ENCODE measurements at places on chromosomes 1 and 21.

DNA sequence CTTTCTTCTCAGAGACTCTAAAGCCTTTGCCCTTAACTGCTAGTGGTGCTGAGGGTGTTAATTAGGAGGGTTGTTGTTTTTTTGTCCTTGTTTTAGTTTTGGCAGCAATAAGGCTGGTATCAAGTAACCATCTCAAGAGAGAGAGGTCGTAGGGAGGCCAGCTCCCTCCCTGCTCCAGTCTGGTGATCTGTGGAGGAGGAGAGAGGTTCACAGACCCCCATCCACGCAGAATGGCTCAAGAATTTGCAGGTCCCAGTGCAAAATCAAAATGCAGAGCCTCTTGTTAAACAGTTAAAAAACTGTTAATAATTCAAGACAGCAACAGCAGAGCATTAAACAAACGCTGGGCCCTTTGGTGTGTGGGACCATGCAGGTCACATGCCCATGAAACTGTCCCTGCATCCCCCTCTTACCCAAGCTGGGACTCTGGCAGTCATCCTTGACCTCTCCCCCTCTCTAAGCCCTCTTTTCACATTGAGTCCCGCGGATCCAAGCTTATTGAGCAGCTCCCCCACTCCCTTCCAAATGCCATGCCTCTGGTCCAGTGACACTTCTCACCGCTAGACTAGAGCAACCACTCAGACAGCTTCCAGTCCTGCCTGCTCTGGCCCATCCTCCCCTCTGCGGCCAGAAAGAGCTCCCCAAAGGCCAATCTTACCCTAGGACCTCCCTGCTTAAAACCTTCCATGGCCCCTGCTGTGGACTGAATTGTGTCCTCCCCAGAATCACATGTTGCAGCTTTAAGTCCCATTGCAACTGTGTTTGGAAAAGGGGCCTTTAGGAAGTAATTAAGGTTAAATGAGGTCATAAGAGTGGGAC, 47.7 kb upstream of the RPL11 start:
- no peak for DNase-seq

DNA sequence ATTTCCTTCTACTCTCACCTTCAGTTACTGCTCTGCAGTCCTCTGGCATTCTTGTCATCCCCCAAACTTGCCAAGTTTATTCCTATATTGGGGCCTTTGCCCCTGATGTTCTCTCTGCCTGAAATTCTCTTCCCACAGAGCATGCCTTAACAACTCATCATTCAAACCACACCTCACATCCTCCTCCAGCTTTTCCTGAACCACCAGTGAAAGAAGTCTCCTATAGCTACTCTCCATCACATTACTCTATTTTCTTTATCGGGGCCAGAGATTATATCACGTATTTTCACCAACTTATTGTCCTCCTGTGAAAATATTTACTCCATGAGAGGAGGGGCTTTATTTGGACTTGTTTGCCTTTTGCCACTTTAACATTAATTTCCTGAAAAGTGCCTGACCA, 32.1 kb downstream of the EXTL2 start:
- DNase-seq = no peak

- DNase-seq = no peak
Observed at GRCh38 chr21:41507521-41508414, at the start of gene TMPRSS2. Gene TMPRSS2 (minus strand): TSS chr21:41508158. CDS start chr21:41498133, 10,025 bp downstream.

- no peak for DNase-seq
Observed at GRCh38 chr1:39262802-39263201, 58.3 kb downstream of the MACF1 start.

- DNase-seq = no peak
Observed at GRCh38 chr1:1246577-1247340, at the start of gene C1QTNF12. Gene C1QTNF12 (minus strand): TSS chr1:1246722. CDS start chr1:1246690, 32 bp downstream.

DNA sequence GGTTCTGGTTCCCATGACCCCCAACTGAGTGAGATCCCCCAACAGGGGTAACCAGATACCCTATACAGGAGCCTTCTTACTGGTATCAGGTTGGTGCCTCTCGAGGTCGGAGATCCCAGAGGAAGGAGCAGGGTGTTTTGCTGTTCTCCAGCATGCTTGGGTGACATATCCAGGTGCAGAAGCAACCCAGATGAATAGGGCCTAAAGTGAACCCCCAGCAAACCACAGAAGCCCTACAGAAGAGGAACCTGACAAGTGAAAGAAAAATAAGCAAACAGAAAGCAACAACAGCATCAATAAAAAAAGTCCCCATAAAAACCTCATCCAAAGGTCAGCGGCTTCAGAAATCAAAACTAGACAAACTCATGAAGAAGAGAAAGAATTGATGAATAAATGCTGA, 633.4 kb upstream of the CXADR start:
- DNase-seq = no peak

GRCh38 chr1:65526049-65526556, 105.6 kb downstream of the LEPR start:
- DNase-seq = no peak

DNA sequence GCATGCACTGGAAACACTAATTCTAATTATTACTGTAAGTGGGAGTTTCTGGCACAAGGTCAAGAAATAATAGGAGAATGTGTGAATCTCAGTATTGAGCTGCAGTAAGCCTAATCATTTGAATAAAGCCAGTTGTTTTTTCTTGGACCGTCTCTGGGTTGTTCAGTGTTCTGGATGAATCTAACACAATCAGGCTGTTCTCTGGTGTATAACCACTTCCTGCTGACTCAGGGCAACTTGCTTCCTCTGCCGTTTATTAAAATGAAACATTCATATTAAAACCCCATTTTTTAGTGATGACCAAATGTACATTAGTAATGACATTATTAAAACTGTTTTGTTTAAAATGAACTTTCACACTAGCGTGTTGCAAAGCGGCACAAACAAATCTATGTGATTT, 273.1 kb upstream of the SNX7 start:
- DNase-seq = peak; percentile 66

DNA sequence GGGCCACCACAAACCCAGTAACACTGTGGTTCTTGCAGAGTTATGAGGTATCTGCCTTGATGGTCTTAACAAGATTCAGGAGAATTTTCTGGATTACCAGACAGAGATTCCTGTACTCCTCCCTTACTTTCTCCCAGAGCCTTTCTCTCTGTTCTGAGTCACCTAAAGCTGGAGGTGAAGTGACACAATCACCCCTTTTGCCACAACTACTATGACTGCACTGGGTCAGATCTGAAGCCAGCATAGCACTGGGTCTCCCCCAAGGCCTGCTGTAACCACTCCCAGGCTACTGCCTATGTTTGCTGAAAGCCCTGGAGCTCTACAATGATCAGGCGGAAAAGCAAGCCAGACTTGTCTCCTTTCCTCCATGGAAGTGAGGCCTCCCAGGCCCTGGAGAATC, 156.7 kb upstream of the NEGR1 start:
- DNase-seq = peak; percentile 23

DNA sequence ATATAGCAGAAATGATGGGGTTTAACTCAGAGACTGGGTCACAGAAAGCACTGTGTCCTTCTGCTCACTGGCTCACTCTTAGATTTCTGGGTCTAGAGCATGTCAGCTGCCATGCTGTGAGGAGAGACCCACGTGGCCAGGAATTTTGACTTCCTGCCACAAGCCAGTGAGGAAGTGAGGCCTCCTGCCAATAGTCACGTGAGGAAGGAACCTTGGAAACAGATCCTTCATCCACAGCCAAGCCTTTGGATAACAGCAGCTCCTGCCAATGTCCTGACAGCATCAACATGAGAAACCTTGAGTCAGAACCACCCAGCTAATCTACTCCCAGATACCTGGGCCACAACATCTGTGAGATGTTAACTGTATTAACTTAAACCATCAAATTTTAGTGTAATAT, 114.5 kb upstream of the PLPPR5 start:
- DNase-seq = no peak

DNA sequence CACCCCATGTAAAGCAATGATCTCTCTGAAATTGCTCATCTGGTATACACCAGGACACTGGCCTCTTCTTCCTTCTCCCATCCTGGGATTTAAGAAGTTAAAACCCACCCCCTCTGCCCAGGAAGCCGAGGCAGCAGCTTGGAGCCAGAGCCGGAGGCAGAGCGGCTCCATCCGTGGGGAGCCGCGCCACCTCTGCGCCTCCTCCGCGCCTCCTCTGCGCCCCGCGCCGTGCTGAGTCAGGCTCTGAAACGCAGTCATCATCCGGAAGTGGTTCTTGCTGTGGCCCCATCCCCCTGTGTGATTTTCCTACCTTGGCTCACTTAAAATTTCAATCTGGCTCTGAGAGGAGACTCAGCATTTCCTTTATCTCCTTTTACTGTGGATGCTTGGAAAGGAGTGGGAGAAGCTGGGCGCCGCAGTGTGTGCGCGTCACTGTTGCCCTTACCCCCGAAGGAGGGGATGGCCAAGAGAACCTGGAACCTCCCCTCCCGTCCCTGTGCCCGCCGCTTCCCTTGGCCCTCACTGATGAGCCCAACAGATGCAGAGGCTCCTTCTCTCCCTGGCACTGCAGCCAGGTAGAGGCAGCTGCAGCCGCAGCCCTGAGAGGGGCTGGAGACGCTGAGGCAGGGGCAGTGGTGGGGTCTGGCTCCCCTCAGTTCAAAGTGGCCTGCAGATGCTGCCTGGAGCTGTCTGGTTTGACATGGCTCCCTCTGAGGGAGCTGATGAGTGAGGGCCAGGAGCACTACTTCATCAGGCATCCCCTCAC, 15.3 kb upstream of the NPHP4 start:
- no peak for DNase-seq

DNA sequence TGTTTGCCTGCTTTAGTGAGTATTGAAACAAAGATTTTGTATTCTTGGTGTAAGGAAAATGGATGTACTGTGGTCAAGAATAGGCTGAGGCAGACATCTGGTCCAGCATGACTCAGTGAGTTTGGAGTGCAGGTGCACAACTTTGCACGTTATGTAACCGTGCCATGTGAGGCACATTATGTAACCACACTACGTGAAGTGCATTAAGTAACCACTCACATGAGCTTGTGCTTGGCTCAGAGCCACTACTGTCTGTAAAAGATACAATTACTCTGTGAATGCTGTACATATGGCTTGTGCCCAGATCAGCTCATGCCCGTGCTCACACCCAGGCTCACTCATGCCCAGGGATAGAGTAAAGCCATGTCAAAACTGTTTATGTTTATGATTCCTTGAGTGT, 216.8 kb downstream of the CTH start:
- no peak for DNase-seq

GRCh38 chr1:93578911-93579825, 102.5 kb downstream of the BCAR3 start:
- no peak for DNase-seq
